Activated CD4-positive, alpha-beta memory T cell treated with anti-CD3 and anti-CD28 coated beads, Interleukin-2, amount 10 ng/mL, durations not matched to agents 7 days and 5 days (primary cell): ENCODE measurements at places on chromosomes 12 and 14. TPM values are rescaled to one million over a fixed set of nuclear protein-coding genes. Genes with fewer than 3 reads are reported as not detected.

The GPR135 gene
- 1.0 TPM for total RNA-seq

The TPPP2 gene
- total RNA-seq = not detected

The ASCL1 gene
- total RNA-seq = not detected

The CLEC7A gene
- total RNA-seq = not detected

The MYL2 gene
- total RNA-seq = not detected

The HEBP1 gene
- total RNA-seq = 11.1 TPM

The NEUROD4 gene
- not detected for total RNA-seq

The EPYC gene
- total RNA-seq = not detected

The CLEC4D gene
- not detected for total RNA-seq

The RASSF9 gene
- total RNA-seq = not detected

The GPR33 gene
- total RNA-seq = not detected

The PHETA1 gene
- 0.93 TPM for total RNA-seq

The KRT72 gene
- not detected for total RNA-seq

DNA sequence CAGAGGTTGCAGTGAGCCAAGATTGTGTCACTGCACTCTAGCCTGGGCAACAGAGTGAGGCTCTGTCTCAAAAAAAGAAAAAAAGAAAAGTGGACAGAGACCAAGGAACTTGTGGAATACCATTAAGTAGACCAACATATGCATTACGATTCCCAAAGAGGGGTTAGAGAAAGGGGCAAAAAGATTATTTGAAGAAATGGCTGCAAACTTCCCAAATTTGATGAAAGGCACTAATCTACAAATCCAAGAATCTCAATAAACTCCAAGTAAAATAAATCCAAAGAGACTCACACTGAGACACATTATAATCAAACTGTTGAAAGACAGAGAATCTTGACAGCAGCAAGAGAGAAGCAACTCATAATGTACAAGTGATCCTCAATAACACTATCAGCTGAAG is 4.8 kb upstream of the OXA1L start:
- DNase-seq = no peak

DNA sequence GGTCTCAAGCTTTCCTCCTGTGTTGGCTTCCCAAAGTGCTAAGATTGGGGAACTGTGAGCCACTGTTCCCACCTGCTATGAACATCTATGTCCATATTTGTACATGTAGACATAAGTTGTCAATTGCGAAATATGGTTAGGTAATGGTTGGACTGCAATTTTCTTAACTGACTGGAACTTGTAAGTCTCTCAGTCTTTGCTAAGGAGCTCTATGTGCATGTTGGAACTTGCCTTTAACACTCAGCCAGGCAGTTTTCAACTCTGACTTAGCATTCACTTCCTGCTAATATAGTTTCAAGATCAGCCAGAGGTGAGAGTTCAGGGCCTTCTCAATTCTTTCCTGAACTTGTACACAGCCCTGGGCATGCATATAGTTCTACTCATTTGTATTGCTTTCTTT is 44.5 kb upstream of the EEA1 start:
- DNase-seq = no peak

DNA sequence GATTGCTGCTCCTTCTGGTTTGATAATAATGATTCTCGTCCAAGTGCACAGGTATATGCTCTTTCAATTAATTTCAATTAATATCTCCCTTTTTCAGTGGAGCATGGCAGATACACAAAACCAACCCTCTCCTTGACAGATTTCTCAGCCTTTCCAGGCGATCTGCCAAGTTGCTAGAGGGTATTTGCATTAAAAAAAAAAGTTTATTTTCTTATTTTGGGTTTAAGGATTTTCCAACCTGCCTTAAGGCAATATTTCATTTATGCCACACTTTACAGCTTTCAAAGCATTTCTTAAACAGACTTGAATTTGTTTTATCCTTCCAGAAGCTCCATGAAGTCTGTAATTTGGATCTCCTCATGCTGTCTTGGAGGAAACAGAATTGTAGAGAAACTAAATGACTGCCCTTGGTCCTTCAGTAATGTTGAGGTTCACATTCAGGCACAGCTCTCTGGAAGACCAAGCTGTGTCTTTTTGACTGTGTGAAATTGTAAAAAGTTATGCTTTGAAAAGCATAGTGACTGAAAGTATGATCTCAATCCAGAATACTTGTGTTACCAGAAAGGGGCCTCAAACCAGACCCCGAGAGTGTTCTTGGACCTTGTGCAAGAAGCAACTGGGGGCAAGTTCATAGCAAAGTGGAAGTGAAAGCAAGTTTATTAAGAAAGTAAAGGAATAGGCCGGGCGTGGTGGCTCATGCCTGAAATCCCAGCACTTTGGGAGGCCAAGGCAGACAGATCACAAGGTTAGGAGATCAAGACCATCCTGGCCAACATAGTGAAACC is 2.3 kb downstream of the DGLUCY start:
- no peak for DNase-seq

GRCh38 chr12:29350080-29350479 is 30.9 kb downstream of the ERGIC2 start:
- DNase-seq = no peak

- DNase-seq = peak; percentile 21
These were observed 41.4 kb downstream of the DAAM1 start for GRCh38 chr14:59229653-59230406.

DNA sequence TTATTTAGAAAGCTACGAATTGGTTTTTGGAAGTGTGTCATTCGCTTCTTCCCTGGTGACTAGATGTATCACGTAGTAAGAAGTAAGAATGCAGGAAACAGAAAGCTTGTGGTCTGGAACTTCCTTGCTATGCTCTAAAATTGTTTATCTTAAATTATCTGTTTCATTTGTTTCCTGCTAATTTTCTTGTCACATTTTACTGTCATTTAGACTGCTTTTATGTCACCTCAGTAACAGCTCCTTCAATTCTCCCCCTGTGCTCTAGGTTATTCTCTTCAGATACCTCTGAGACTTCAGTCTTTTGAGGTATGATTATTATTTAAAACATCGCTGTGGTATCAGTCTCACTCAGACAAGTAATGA is 699 bp upstream of the CD69 start:
- DNase-seq = no peak

DNA sequence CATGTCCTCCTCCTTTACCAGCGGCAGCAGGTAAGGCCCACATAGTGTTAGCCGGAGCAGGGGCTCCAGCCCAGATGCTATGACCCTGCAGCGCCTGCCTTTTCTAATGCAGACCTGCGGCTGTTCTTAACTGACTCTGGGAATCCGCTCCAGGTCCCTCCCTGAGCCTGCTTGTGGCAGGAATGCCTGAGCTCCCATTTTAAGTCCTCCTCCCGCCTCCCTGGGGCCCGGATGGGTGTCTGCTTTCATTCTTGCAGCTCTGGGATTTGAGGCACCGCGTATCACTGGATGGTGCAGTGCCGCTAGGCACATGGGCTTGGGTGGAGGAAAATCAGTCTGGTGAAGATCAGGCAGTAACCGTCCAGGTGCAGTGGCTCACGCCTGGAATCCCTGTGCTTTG is 7.6 kb downstream of the TSPAN9 start:
- no peak for DNase-seq

- DNase-seq = no peak
These were observed 553.0 kb downstream of the RPS29 start for GRCh38 chr14:49033131-49033530.

- DNase-seq = peak; percentile 59
These were observed 154.4 kb downstream of the KCNK10 start for GRCh38 chr14:88168498-88169165.

GRCh38 chr12:69873429-69873828 is 48.4 kb downstream of the MYRFL start:
- no peak for DNase-seq

DNA sequence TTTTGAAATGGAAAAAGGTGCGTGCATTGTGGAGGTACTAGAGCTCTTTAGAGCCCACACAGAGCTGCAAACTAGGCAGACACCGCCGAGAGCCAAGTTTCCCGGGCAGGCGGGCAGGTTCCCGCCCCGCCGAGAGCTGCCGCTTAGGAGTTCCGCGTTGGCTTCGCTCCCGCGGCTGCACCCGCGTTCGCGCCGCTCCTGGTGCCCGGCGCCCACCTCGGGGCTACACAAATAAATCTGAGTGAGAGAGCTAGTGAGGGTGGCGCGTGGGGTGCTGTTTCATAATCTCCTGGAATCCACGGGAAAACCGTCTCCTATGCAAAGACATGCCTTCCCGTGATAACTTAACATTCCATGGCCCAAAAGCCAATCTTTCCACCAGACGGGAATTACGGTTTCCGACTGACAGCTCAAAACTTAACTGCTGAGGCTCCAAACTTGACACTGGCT is 645 bp downstream of the KITLG start:
- no peak for DNase-seq

DNA sequence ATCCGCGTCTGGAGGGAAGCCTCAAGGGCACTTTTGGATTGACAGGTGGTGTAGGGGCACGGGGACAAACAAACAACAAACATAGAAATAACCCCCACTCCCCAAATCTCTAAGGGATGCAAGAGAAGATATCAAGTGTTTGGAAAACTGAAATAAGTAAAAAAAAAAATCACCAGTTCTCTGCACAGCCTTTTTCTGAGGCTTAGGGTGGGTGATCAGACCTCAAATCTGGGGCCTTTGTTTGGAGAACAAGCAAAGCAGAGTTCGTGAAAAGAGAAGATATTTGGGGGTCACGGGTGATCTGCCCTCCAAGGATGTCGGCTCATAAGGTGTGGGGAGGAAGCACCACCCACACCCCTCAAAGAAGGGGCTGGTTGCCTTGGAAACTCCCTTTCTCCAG is 10.7 kb downstream of the TBX5 start:
- DNase-seq = no peak

GRCh38 chr14:104650057-104650980 is 39.1 kb upstream of the INF2 start:
- DNase-seq = peak; percentile 66

DNA sequence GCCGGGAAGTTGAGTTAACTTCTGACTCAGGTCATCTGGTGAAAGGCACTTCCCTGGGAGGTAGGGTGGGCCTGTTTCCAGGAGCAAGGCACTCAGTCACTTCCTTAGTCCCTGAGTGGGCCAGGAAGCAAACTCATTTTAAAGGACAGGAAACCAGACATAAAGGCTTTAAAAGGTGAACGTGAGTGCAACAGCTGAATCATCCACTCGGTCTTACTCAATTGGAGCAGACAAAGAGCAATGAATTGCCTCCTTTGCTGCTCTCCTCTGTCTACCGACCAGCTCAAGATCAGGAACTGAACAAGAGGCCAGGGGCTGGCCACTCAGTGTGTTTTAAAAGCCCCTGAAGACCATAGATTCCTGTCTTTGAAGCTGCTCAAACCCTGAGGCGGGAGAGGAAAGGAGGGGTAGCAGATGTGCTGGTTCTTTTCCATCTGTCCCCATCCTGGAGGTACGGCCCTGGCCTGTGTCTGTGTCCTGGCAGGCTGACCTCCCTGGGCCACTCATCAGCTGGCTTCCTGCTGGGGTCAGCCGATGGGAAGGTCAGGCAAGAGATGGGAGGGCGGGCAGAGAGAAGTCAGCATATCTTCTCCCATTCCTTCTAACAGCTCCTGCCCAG is 148.9 kb downstream of the PPM1H start:
- no peak for DNase-seq

DNA sequence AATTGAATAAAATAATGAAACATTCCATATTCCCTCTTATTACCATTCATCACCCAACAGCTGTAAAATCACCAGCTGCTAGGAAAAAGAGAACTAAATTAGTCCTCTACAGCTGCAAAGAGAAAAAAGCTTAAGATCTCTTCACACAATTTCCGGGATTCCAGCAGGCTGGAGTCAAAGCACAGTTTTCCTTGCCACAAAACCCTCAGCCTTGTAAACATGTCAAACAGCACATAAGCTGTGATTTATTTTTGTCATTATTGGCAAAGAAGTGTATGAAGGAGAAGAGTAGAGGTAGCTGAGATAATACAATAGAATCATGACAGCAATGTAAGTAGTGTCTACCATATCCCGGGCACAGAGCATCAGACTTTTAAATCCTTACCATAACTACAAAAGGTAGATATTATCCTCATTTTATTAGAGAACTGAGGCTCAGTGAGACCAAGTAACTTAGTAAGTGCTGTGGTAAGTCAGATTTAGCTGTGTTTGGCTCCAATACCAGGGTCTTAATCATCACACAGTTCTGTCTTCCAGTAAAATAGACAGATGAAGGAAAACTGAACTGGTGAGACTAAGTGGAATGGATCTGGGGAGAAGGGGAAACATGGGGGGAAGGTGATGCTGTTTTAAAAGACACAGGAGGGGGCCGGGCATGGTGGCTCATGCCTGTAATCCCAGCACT is 57.3 kb downstream of the NTN4 start:
- no peak for DNase-seq
